ENCODE measurements at places on chromosomes 5 and 9.

GRCh38 chr9:136679431-136679941 lies 7.8 kb downstream of the AGPAT2 start:
- no peak for DNase-seq

- DNase-seq, result peak; percentile 12
Observed at GRCh38 chr9:106864373-106865143, 1.6 kb downstream of the ZNF462 start.

DNA sequence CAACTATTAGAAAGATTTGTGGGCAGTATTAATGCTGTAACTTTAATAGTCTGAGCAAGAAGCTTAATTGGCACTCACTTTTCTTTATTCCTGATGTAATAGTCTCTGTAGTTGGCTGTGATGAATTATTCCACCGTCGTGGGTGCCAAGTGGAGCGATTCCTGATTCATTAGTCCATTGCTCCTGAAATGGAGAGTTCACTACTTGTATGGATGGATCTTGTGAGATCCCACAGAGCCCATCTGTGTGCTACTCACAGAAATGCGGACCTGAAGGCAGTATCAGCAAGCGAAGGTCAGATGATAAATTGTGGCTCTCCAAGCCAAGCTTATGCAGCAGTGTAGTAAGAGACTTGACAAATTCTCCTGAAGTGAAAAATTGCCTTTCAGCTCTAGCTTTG lies 212.2 kb downstream of the CHSY3 start:
- no peak for DNase-seq

GRCh38 chr5:87413343-87413645 lies 564 bp upstream of the CCNH start:
- no peak for DNase-seq

- no peak for DNase-seq
Observed at GRCh38 chr9:74728176-74728575, 159.5 kb downstream of the TRPM6 start.

All from NCI-H2171 (cell line).